Activated gamma-delta T cell treated with anti-CD3 and anti-CD28 coated beads, Interleukin-2, amount 50 U/mL, for 16 hours (primary cell): ENCODE measurements at places on chromosomes 5 and 9.

DNA sequence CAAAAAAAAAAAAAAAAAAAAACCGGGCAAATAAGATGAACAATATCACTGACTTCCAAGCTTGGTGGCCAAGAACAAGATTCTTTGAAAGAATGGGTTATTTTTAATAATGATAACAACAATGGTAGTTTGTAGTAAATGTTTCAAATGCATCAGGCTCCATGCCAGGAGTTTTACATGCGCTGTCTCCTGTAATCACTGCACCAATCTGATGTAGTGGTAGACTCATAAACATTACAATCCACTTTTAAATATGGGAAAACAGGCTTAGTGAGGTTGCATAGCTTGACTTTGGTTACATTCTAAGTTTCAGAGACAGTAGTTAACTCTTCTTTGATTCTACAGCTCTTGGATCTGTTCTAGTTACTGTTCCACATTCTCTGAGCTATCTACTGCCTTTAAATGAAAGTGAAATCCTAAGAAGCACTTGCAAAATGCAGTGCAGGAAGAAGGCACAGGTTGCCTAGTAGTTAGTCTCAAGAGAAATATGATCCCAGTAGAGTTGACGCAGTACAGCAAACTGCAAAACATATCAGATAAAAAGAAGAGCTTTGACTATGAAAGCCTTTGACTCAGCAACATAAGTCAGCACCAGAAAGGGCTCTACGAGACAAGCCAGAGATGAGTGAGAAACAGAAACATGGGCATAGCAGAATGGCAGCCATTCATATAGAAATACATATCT lies 62.1 kb downstream of the PDE4D start:
- no peak for DNase-seq

DNA sequence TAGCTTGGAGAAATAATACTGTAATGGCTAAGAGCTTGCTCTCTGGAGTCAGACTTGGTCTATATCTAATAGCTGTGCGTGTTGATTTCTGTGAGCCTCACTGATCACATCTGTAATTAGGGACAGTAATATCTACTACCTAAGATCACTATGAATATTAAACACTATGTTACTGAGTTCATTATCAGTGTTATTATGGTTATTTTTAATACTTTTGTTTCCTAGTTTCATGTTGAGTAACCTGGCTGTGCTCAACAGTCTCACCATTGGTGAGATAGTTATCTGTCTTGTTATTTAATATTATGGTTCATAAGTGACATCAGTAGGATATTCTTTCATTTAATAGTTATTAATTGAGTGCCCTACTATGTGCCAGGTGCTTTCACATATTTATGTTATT lies 22.4 kb upstream of the CAVIN4 start:
- DNase-seq: no peak

- no peak for DNase-seq
Measured at GRCh38 chr9:2023532-2023931, 8.4 kb downstream of the SMARCA2 start.

GRCh38 chr9:129021091-129021490 lies 7.0 kb downstream of the SH3GLB2 start:
- DNase-seq: no peak

DNA sequence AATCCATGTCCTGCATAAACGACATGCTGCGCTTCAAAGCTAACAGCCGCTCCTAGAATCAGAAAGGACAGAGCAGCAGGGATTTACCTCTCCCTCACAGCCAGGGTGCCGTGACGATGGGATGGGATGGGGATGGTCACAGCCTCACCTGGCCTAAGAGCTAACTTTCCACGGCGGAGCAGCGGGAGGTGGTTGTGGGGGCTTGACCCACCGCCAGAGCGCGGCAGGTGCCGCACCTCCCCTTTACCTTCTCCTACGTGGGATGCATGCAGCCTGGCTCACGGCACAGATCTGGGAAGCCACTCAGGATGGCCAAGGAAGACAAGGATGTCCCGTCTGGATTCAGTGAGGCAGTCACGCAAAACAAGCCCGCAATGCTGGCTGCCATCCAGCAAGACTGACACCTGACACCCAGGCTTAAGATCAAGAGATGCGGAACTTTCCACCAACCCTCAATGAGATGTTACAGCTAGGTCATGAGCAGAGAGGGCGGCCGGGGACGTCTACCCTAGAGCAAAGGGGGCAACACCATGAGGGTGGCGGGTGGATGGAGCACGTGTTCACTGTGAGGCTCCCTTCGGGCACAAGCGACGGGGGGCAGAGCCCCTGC lies 5.8 kb downstream of the BRD9 start:
- DNase-seq: no peak

GRCh38 chr5:127562252-127562651 lies 44.8 kb downstream of the PRRC1 start:
- DNase-seq: no peak

- DNase-seq: no peak
Measured at GRCh38 chr9:94097788-94098414, 13.6 kb downstream of the PTPDC1 start.

GRCh38 chr9:20559231-20559890 lies 62.9 kb downstream of the MLLT3 start:
- DNase-seq: no peak
